ENCODE measurements at places on chromosomes 1 and 21.

- DNase-seq = no peak
Observed at GRCh38 chr1:224203243-224204016, 20.4 kb downstream of the DEGS1 start.

DNA sequence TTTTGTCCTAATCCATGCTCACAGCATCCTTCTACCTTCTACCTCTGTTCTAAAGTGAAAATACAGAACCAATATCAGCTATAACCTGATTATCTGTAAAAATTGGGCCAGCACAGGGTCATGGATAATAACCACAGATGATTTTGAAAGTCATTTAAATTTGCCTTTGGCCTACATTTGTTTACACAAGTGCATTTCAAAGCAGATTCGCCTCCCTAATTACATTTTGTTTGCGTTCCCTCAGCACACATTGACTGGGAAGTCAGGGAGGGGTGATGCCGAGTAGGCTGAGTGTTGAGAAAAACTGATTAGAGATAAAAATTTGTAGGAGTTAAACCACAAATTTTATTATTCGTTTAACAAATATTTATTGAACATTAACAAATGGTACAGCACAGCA is 19.2 kb upstream of the RGS8 start:
- no peak for DNase-seq

- DNase-seq = no peak
Observed at GRCh38 chr1:37317870-37318467, 156.4 kb upstream of the ZC3H12A start.

DNA sequence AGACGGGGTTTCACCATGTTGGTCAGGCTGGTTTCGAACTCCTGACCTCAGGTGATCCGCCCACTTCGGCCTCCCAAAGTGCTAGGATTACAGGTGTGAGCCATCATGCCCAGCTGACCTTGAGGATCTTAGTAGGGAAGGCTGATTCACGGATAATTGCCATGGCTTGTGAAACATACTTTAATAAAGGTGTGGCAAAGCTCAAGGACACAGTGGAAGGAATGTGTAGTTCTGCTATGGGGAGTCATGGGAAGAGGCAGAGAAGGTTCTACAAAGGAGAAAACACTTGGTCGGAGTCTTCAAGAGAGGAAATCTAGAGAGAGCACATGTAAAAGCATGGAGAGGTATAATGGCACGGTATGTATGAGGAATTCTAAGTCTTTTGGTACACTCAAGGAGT is 12.7 kb upstream of the PTCH2 start:
- no peak for DNase-seq

GRCh38 chr21:31011412-31011811 is 26.9 kb downstream of the KRTAP19-8 start:
- DNase-seq = no peak

Measured in dorsolateral prefrontal cortex (tissue), 122 donors.